IPS-NIHi11 (cell line): ENCODE measurements at places on chromosomes 6 and 20.

DNA sequence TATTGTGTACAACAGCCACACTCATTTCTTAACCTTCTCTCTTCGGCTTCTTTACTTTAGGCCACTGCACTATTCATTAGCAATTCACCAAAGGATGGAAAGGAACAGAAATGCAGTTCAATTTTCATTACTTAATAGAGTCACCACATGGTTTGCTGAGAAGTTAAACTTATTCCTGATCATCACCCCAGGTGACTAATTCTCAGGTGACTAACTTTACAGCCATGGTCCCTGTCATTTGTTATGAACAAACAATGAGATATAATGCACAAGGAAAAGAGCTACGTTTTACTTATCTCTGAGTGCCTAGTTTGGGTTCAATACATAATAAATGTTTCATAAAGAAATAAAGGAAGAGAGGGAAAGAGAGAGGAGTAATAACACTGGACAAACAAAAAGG lies 45.8 kb upstream of the DST start:
- no peak for DNase-seq

- DNase-seq: no peak
Measured at GRCh38 chr6:163950159-163950558, 535.6 kb downstream of the QKI start.

DNA sequence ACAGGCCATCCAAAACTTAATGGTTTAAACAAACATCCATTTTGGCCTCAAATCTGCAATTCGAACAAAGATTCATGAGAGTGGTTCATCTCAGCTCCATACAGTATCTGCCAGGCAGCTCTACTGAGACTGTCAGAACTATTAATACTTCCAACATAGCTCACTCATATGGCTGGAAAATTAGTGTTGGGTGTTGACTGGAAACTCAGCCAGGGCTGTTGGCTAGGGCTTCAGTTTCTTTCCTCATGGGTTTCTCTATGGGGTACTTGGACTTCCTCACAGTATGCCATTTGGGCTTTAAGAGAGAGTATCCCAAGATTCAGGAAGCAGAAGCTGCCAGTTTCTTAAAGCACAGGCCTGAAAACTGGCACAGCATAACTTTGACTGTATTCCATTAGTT lies 240.3 kb downstream of the TPBG start:
- DNase-seq: no peak

DNA sequence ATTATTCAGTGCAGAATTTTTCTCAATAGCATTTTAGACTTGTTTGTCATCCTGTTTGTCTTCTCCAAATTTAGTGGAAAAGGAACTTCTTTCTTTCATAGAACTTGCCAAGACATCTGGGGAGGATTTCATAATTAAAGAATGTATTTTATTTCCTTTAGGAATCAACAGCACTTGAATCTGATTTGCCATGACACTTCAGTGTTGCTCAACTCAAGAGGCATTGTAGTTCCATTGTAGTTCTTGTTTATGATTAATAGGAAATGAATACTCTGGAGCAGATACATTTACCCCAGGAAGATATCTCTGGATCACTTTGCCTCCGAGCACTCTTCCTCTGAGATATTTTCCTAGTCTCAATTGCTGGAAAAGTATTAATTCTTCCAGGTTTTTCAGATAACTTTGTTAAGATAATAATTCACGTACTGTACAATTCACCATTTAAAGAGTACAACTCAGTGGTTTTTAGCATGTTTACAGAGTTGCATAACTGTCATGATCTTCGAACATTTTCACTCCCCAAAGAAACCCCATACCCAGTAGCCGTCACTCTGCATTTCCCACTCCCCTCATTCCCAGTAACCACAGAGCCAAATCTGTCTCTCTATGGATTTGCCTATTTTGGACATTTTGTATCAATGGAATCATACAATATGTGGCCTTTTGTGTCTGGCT lies 29.7 kb downstream of the AKAP12 start:
- DNase-seq: no peak

- peak; percentile 49 for DNase-seq
Measured at GRCh38 chr6:125888989-125889656, 67.4 kb upstream of the HINT3 start.

DNA sequence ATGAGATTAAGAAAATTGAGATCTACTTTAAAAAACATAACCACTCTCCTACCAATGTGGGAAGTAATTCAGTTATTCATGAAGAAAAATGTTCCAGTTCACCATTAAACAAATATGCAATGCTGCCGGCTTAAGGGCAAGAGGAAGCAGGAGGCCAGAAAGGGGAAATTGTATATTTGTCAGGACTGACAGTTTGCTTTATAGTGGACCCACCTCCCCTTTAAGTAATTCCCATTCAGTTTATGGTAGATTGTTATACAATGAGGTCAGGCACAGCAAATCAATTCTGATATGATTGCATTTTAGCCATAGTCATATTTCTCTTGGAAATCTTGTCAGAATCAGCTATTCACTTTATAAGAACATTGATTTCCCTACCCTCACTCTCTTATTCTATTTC lies 547.8 kb downstream of the FRK start:
- DNase-seq: no peak

DNA sequence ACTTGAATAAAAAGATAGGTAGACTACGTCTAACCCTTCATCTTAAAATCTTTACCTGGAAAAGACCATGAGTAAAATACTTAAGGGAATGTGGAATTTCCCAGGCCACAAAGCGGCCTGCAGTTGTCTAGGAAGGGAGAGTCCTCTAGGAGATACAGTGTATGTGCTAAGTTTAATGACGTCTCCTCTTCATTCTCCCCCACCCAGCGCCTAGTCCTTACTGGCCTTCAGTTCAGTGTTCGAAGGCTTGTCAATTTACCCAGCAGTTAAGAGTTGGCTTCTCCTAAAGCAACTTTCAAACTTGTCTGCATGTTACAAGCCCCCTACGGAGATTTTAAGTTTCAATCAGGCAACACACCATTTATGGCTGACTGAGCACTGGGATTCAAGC lies 35.2 kb downstream of the HFE start:
- peak; percentile 18 for DNase-seq

GRCh38 chr6:97053643-97054411 lies 129.3 kb downstream of the KLHL32 start:
- no peak for DNase-seq

GRCh38 chr6:81253821-81254220 lies 498.7 kb downstream of the TENT5A start:
- no peak for DNase-seq

DNA sequence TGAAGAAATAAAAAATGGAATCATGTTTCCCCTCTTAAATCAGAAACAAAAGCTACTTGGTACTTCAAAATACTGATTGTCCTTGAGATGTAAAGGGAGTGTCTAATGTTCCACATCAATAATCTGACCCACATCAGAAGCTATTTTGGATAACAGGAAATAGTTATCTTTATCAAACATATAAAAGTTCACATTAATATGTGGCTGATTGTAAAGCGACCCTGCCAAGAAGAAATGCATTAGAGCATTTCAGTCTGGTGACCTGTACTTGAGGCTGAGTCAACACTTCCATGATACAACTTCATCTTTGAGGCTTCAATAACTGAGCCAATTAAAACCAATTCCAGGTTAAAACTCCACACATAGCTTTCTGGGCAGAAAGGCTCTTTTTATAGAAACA lies 31.8 kb downstream of the SYNE1 start:
- no peak for DNase-seq

GRCh38 chr20:2688041-2688591 lies 4.5 kb upstream of the EBF4 start:
- DNase-seq: peak; percentile 77

DNA sequence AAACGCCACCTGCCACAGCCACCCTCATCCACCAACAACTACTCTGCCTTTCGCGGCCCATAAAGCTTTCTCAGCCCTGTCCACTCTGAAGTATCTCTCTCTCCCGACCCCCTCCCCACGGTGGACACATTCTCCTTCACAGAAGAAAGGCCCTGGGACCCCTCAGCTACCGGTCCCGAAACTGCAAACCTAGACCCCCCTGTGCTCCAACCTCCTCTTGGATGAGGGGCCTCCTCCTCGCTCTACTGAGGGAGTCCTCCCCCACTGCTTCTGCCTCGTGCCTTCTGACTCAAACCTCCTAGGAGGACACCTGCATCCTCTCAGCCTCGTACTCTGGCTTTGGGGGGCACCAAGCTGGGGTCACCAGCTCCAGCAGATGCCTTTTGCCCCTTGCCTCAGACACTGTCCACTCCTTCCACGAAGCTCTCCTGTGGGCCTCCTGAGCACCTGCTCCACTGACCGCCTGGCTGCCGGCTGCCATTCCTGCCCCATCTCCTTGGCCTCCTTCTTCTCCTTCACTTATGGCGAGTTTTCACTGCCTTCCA lies 24.9 kb downstream of the RNASET2 start:
- no peak for DNase-seq

GRCh38 chr6:166361077-166361429 lies 18.7 kb upstream of the SFT2D1 start:
- no peak for DNase-seq

DNA sequence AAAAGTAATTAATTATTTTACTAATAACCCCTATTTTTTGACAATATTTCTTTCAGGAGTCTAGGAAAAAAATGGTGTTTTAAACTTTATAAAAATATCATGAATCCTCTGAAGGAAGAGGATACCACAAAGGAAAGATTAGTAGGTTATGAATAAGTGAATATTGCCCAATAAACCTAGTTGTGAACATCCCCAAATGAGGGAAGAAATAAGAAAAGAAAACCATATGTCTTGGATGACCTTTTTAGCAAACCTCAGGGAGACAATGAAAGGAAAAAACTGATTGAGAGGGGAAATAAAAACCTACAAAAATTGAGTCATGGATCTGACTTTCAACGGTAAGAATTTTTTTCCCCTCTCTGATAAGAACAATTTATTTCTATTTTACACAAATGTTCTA lies 34.4 kb downstream of the TENT5A start:
- no peak for DNase-seq

- DNase-seq: no peak
Measured at GRCh38 chr20:11849976-11850670, 67.6 kb upstream of the BTBD3 start.

DNA sequence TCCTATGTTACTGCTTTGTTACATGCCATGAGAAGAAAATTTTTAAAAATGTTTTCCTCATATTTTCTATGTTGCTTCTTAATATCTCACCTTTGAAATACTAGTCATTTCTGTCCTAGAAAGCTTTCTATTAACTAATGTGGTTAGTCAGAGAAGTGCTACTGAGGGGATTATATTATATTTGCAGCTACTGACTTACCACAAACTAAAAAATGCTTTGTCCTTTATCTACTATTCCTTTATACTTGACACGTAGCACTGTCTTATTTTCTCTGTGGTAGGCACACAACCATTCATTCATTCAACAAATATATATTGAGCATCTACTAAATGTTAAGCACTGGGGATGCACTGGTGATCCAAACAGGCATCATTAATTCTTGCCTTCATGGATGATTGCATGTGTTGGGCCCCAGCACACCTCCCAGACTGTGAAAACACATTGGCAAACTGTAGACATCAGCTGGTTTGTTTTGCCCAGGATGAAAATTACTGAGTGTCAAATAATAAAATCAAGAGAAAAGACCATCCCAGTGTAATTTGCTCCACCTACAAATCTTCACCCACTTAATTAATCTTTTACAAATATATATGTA lies 10.7 kb upstream of the MLIP start:
- no peak for DNase-seq

GRCh38 chr6:148906386-148906785 lies 159.6 kb downstream of the UST start:
- DNase-seq: no peak

DNA sequence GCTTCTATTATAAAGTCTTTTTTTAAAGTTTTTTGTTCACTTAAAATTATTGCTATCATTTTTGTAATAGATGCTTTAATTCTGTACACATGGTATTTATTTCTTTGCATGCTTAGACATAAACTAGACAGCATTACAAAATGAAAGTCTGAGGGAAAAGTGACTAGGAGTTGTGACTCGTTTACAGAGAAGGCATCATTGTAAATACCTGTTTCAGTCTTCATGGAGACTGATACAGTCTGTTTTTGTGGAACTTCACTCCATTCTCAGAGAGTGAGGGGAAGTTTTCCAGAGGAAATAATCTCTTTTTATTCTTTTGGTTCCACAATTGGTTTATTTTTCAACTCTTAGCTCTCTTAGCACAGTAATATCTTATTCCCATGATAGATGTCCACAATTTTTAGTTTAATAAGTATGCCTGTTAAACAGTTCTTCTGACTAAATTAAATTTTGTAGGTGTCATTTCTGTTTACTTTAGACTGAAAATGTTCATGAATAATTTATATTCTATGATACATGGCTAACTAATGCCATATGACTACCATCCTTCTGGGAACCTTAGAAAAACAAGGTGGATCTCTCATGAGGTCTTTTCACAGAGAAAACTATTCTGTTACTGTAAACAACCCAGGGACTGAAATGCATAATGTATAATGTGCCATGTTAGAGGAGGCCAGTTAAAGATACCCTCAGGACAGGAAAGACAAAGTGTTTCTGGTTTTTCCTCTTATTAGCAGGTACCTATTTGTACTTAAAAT lies 69.2 kb downstream of the MYO6 start:
- no peak for DNase-seq

DNA sequence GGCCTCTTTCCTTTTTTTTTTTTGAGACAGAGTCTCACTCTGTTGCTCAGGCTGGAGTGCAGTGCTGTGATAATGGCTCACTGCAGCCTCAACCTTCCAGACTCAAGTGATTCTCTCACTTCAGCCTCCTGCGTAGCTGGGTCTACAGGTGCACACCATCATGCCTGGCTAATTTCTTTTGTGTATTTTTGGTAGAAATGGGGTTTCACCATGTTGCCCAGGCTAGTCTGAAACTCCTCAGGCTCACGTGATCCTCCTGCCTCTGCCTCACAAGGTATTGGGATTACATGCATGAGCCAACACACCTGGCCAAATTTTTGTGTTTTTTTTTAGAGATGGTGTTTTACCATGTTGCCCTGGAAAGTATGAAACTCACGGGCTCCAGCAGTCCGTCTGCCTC lies 29.3 kb downstream of the SRC start:
- DNase-seq: no peak

- no peak for DNase-seq
Measured at GRCh38 chr6:48597951-48598350, 487.0 kb upstream of the PTCHD4 start.

- no peak for DNase-seq
Measured at GRCh38 chr6:127446356-127446755, 12.8 kb downstream of the KIAA0408 start.
